Cerebellar nuclear complex (tissue), 1 donor: ENCODE measurements at places on chromosomes 12 and 14.

GRCh38 chr12:34186492-34186891, 164.2 kb downstream of the ALG10 start:
- DNase-seq: no peak

DNA sequence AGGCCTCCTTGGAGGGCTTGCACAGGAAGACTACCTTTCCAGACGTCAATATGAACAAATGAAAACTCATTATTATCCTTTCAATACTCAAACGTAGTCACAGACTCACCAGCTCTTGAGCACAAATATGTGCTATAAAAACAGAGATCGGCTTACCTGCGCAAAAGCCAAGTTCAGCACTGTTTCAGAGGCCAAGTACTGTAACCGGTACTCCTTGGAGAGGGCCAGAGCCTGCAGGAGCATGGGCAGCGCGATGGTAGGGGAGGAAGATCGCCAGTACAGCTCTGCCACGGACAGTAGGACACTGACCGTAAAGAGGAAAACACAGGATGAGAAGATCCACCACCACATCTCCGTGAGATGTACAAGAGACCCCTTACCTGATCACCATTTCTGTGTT, 21.6 kb upstream of the CAMKK2 start:
- no peak for DNase-seq

DNA sequence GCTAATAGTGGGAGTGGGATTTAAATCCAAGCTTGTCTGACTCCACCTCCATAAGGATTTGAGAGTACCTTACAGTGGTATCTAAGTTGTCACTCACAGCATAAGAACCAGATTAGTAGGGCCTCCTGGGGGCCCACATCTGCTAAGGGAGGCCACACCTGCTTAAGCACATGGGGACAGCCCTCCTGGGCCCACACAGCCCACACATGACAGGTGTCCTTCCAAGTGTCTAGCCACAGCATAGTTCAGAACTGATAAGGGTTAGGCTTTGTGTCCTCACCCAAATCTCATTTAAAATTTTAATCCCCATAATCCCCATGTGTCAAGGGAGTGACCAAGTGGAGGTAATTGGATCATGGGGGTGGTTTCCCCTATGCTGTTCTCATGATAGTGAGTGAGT, 186.0 kb upstream of the HMGA2 start:
- DNase-seq: no peak

- no peak for DNase-seq
Observed at GRCh38 chr14:54200726-54201125, 196.1 kb upstream of the CDKN3 start.

- DNase-seq: no peak
Observed at GRCh38 chr12:71469258-71469750, 29.7 kb downstream of the LGR5 start.

DNA sequence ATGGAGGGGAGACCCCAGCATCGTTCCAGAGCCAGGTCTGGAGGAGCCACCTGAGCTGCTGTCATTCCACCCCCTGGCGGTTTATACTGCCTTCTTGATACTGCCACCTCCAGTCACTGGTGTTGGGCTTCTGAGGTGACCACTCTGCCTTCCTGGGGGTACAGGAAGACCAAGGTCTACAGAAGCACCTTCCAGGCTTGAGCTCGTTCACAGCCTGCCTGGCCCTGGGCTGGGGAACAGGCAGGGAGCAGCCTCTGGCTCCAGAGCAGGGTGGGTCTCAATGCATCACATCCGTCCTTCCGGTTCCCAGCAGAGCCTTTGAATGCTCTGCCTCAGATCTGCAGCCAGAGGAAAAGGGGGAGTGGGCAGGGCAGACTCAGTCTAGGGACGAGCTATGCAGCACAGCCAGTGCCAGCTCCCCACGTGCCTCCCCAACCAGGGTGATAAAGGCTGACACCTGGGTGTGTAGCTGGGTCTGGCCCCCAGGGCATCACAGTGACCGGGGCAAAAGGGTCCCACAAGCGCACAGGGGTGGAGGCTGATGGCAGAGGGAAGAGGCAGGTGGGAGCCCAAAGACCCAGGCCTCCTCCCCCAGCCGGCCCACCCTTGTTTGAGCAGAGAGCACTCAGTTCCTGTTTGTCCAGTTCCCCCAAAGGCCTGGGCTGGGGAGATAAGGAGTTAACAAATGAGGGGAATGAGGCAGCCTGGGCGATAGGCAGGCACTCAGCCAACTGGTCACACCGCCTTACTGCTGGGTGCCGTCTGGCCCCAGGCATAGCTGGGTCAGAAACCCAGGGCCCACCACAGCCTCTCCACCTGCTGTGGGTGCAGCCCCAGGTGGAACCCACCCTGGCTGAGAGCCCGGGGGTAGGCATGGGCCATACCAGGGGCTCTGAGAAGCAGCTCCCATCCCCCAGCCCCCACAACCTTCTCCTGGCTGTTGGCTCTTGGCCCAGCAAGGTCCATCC, 17.1 kb downstream of the DEGS2 start:
- no peak for DNase-seq

DNA sequence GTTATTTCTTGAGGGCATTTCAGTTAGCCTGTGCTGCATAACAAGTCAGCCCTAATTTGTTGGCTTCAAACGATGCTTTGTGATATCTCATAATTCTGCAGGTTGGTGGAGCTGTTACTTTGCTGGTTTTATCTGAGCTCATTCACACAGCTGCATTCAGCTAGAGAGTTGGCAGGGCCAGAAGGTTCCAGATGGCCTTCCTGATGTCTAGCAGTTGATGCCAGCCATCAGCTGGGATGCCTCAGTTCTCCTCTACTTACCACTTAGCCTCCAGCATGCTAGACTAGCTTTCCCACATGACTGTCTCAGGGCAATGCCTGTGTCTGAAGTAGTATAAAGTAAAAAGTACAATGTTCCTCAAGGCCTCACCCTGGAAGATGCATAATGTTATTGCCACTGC, 130.6 kb downstream of the SLC35F4 start:
- no peak for DNase-seq

DNA sequence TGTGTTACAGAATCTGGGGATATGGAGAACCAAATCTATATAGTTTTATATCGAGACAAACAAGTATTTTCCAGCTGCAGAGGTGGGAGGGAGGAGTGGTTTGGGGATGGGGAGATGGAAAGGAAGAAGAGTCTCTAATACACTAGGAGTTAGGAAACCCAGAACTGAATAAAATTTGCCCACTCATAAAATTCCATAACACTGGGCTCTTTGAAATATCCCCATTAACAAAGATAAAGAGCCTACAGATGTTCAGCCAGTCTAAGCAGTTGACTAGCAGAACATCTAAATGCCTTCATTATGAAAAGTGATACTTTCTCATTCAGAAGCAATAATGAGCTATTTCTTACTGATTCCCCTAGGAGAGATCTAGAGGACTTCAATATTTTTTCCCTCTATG, 151.7 kb upstream of the GZMB start:
- DNase-seq: no peak

GRCh38 chr14:72665259-72665658, 228.6 kb downstream of the DPF3 start:
- DNase-seq: no peak

GRCh38 chr14:99258341-99258861, 13.6 kb downstream of the BCL11B start:
- DNase-seq: no peak

DNA sequence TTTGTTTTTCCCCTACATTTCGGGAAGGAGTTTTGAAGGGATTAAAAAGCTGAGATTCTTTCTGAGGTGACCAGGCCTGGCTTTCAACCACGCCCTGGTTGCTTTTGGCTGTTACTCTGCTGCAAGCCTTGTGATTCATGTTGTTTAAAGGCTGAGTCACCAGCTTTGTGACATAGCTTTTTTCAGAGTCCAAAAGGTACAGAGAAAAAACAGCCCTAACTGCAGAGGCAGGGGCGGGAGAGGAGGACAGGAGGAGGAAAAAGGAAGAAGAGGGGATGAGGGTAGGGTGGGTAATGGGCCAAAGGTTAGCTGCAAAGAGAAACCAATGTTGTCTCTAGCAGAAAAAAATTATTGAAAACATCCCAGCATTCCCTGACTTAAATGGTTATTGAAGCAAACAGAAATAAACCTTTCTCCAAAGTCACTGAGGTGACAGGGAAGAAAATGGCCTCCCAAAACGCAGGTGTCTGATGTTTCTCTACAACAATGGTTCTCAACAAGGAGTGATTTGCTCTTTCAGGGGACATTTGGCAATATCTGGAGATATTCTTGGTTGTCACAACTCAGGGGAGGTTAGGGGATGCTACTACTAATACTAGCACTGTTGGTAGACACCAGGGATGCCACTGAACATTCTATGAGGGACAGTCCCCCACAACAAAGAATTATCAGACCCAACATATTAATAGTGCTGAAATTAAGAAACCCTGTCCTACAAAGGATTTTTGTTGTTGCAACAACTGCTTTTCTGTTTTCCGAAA, 2.1 kb upstream of the UBC start:
- no peak for DNase-seq

DNA sequence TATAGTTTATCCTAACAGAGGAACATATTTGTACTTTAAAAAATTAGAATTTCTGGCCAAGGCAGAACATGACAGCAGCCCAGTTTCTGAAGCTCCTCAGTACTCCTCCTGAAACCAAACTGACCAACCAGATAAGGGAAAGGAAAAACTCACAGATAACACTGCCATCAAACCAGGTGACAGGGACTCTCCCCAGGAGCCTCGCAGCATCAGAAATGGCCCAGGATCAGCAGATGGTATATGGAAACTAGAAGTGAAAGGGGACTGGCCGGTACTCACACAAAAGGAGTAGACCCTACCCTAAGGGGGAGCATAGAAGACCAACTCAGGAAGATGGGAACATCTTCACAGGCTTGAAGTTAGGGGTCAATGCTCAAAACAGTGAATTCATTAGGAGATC, 22.0 kb downstream of the GALC start:
- DNase-seq: no peak

- no peak for DNase-seq
Observed at GRCh38 chr14:60637479-60638315, 11.6 kb downstream of the SIX1 start.
